ENCODE measurements at places on chromosomes 7 and 10. TPM values are rescaled to one million over a fixed set of nuclear protein-coding genes. Genes with fewer than 3 reads are reported as not detected.

GRCh38 chr10:72285972-72286521 is 12.3 kb downstream of the DDIT4 start:
- no peaks in the 10 kb centered on the region for H3K27me3 ChIP-seq
- no peak overlapping the region for H3K4me3 ChIP-seq
- H3K36me3 ChIP-seq: no peaks in the 10 kb centered on the region
- 0 out of 2 replicates have a peak, but pooled peaks cover under 1% of the 10 kb centered on the region for H3K4me1 ChIP-seq
- DNase-seq: no peak

DNA sequence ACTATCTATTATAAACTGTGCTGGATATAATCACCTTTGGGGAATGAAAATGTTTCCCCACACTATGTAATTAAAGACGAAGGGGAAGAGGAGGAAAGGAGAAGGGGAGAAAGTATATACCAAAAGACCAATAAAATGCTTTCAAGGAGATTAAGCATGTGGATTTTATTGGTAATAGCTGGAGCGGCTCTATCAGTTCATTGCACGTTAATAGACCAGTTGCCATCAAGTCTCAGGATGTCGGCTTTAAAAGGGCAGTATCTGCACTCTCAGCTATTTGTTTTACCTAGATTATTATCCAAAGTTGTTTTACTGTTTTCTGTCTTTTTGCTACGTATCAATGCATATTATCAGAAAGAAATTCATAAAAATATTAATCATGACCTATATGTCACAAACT is 9.0 kb downstream of the ETV1 start:
- H3K36me3 ChIP-seq: no peaks in the 10 kb centered on the region
- H3K4me3 ChIP-seq: peak overlapping the region; percentile 2
- H3K27ac ChIP-seq: peak overlapping the region; percentile 55

DNA sequence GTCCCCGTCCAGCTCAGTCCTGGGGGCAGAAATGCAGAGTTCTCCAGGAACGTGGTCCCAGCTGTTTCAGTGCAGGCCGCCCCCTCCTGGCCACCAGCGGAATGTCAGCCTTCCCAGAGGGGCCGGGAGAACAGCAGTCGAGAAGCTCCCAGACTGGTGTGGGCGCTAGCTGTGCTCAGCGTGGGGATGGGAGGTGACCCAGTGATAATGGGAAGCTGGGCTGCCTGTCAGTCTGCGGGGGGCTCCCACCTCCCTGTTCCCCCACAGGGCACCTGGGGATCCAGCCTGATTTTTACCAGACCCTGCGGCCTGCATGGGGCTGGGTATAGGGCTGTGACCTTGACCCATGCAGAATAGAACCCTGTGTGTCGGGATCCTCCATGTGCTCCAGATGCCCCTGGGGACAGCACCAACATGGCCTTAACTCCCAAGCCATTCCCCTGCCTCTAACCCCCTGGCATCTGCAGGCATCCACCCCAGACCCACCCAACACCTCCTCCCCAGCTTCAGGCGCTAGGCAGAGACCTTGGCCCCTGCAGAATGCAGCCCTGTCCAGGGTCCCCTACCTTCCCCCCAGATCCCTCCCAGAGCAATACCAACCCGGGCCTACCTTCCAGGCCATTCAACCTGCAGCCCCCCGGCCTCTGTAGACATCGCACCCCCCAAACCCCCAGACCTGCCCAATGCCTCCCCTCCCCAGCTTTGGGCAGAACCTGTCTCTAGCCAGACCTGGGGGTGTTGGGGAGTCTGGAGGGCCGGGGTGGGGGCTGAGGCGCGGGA is 880 bp upstream of the ELN start:
- H3K27ac ChIP-seq: no peak overlapping the region
- H3K4me3 ChIP-seq: no peak overlapping the region
- no peaks in the 10 kb centered on the region for H3K36me3 ChIP-seq
- peaks cover 12% of the 10 kb centered on the region for H3K4me1 ChIP-seq
- peaks cover 18% of the 10 kb centered on the region for H3K27me3 ChIP-seq
- DNase-seq: peak; percentile 63

GRCh38 chr10:47024399-47025252 is 113.4 kb downstream of the PTPN20 start:
- no peak overlapping the region for H3K27ac ChIP-seq
- no peaks in the 10 kb centered on the region for H3K4me1 ChIP-seq
- H3K27me3 ChIP-seq: no peaks in the 10 kb centered on the region
- no peak overlapping the region for H3K4me3 ChIP-seq

DNA sequence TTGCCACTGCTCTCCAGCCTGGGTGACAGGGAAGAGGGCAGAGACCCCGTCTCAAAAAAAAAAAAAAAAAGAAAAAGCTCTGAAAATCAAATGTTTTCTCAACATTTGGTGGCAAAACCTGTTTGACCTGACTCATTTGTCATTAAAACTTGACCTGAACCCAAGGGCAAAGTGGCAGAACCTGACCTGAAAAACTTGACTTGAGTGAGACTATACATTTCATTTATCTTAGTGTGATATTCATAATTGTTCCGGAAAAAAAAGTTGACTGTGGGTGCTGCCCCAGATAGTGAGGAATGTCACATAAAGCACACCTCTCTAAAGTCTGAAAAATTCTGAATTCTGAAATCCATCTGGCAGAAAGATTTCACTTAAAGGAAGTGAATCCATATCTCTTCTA is 2.3 kb upstream of the TAX1BP1 start:
- peaks cover 32% of the 10 kb centered on the region for H3K4me1 ChIP-seq
- no peaks in the 10 kb centered on the region for H3K36me3 ChIP-seq
- no peak overlapping the region for H3K4me3 ChIP-seq
- DNase-seq: peak; percentile 28

DNA sequence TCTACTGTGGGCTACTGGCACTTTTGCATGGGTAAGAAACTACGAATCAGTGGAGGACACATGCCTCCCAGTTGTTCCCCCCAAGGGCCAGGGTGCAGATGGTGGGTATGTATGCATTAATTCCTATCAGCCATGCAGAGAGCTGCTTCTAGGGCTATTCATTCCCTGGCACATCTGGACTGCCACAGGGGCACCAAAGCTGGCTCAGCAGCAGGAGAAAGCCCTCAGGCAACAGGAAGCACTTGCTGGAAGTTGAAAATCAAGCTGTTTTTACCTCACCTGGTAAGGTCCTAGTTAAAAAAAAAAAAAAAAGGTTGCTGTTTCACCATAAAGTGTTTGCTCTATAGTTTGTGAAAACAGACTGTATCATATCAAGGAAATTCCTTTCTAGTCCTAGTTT is 1342.6 kb downstream of the REEP3 start:
- DNase-seq: peak; percentile 56
- no peaks in the 10 kb centered on the region for H3K36me3 ChIP-seq
- H3K4me3 ChIP-seq: no peak overlapping the region
- no peaks in the 10 kb centered on the region for H3K4me1 ChIP-seq
- no peaks in the 10 kb centered on the region for H3K27me3 ChIP-seq
- no peak overlapping the region for H3K27ac ChIP-seq

GRCh38 chr7:116327752-116328151 is 117.4 kb downstream of the TES start:
- H3K36me3 ChIP-seq: no peaks in the 10 kb centered on the region
- peak; percentile 37 for DNase-seq

DNA sequence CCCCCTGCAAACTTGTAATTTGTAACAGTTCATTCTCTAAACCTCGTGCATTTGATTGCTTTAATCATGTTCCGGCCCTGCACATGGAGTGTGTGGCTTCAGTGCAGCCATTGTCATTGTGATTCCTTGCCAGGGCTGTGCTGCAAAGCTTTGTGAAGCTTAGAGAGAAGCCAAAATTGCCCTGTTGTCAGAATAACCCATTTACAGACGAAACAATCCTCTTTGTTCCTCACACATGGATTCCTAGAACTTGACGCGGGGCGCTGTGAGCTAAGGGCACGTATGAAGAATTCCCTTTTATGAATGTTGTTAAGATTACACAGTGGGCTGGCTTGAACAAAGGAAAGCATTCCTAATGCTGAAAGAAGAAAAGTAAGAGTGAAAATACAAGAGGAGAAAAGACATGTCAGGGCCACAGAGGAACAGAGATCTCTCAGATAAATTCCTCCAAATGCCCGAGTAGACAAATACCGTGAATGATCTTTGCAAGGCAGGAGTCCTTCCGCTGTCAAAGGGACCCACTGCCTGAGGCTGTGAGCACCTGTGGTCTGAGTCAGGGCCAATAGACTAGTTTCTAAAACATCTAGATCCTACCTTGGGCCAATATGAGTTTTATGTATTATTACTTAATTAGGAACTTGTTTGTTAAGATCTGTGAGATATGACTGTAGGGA is 205.4 kb upstream of the C7orf33 start:
- H3K36me3 ChIP-seq: no peaks in the 10 kb centered on the region
- H3K27ac ChIP-seq: no peak overlapping the region
- no peak for DNase-seq
- no peaks in the 10 kb centered on the region for H3K4me1 ChIP-seq
- peaks cover 24% of the 10 kb centered on the region for H3K27me3 ChIP-seq

DNA sequence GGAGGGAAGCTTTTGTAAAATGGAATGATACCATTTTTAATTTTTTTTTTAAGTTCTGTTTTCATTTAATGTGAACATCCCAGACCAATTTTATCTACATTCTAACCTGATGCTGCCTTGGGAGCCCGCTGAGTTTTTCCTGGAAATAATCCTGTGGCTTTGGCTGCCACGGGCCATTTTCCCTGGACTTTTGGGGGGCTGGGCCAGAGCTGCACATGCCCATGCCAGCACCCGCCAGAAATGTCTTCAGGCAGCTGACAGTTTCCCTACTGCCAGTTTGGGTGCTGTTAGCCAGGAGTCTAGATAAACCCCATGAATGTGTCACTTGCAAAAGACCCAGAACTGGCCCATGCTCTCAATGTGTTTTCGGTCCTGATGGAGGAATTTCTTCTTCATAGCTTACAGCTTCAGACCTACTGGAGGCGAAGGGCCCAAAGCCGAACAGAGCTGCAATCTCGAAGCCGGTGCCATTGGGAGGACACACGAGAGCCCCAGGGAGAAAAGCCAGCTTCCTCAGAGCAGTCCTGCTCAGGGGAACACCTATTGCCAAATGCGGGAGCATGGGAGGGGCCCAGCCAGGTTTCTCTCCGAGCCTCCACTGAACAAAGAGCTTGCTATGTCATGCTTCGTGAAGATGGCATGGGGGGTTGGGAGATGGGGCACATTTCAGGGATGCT is 444.2 kb upstream of the MKI67 start:
- H3K36me3 ChIP-seq: no peaks in the 10 kb centered on the region
- no peak overlapping the region for H3K4me3 ChIP-seq
- no peak overlapping the region for H3K27ac ChIP-seq
- peaks cover 40% of the 10 kb centered on the region for H3K27me3 ChIP-seq

Gene SEMA3E
- 5.9 TPM for total RNA-seq

Gene OR2A5
- not detected for total RNA-seq

Gene FAM204A
- 27.3 TPM for total RNA-seq

Gene OR2A12
- total RNA-seq: not detected

Gene IDE
- 23.4 TPM for total RNA-seq

All from PC-3 (cell line).